ENCODE measurements at places on chromosomes 4 and X. TPM values are rescaled to one million over a fixed set of nuclear protein-coding genes. Genes with fewer than 3 reads are reported as not detected.

DNA sequence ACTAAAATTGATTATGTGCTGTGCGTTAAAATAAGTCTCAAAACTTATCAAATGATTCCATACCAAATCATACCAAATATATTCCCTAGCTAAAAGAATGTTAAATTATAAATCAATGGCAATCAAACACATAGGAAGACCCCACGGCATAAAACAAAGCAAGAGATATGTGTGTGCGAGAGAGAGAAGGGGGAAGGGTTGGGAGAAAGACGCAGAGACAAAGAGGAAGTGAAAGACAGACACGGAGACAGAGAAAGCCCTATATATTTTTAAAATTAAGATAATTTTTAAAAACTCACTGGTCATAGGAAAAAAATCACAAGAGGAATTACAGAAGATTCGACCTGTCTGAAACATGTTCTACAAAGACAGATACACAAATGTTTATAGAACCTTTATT, 371.4 kb downstream of the NLGN4X start:
- DNase-seq, result no peak

DNA sequence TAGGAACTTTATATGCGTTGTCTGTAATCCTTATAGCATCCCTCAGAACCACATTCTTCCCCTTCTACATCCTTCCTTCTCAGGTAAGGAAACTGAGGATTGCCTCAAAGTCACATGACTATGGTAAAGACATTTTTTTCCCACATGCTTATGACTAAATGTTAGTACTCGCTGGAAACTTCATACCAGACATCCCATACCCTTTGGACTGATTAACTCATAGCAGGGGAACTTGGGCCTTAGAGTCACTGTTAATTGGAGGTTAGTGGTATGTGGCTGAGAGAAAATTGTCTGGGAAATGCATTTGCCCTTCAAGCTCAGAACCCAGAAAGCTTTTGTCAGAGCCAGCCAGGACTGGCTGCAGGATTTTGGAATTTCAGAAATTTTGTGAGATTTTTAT, 155.0 kb downstream of the RELL1 start:
- DNase-seq, result no peak

DNA sequence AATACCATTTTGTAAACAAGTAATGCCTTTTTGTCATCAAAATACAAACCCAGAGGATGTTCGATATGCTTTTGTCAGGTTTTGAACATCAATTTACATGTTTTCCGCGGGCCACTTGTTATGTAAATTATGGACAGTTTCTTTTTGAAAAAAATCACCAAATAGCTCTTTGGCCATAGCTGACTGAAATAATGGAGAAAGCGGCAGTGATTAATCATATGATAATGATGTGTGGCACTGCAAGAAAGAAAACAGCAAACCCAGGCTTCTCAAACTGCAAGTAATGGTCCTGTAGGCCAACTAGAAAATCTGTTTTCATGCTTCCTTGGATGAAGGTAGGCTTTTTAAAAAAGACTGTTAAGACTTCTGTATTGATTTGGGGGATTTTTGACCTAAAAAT, 15.6 kb upstream of the SCML1 start:
- no peak for DNase-seq

Gene PRSS48
- not detected for total RNA-seq

DNA sequence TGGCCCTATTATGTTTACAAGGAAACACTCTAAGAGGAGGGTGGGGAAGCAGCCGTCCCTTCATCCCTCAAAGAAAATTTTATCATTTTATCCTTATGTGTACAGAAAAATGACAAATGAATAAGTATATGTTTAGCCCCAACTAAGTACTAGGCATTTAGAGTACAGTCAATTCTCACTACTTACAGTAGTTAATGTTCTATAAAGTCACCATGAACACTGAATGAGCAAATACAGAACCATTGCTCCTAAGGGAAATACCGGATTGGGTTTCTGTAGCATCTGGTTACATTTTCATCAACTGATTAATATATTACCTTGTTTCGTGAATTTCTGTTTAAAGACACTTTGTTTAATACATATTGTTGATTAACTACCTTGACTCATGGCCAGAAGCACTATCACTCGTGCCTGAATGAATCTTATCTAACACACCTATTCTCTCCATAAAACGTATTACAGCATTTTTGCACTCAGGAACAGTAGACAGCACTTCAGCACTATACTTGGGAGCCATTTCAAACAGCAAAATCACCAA, 109.3 kb downstream of the ASB9 start:
- no peak for DNase-seq
